ENCODE measurements at places on chromosomes 2 and 18. TPM values are rescaled to one million over a fixed set of nuclear protein-coding genes. Genes with fewer than 3 reads are reported as not detected.

The HOXD13 gene
- not detected for total RNA-seq

DNA sequence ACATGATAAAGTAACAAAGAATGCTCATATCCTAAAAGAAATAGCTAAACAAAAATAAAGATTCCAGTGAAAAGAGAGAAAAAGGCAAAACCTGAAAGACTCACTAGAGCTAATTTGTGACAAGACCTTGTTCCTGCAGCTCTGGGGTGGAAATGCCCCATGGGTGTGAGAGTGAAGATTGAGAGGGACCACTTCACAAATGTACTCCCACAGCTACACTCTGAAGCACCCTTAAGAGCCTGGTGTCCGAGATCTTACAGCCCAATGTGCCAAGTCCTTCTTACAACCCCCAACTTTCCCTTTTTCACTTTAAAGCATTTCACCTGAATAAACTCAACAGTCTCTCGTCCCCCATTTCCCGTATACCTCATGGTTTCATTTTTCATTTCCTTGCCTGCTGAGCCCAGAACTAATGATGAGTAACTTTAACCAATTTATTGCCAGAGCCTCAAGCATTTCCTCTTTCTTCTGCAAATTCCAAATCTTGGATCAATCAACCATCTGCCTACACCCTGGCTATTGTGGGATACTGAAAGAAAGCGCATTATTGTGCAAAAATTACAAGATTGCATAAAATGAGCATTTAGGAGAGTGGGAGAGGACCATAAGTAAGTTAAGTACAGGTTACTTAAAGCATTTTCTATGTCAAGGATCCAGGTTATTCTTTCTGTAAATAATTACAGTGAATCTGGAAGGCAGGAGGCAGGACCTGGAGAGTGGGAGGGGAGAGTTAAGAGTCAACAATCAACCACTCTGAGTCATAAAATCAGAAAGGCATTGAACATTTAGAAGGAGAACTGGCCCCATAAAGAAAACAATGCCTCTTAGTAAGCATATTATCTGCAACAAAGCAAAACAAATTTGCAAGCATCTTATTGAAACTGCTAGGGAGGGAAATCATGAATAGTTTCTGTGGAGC lies 804.4 kb upstream of the CELF4 start:
- DNase-seq = no peak

DNA sequence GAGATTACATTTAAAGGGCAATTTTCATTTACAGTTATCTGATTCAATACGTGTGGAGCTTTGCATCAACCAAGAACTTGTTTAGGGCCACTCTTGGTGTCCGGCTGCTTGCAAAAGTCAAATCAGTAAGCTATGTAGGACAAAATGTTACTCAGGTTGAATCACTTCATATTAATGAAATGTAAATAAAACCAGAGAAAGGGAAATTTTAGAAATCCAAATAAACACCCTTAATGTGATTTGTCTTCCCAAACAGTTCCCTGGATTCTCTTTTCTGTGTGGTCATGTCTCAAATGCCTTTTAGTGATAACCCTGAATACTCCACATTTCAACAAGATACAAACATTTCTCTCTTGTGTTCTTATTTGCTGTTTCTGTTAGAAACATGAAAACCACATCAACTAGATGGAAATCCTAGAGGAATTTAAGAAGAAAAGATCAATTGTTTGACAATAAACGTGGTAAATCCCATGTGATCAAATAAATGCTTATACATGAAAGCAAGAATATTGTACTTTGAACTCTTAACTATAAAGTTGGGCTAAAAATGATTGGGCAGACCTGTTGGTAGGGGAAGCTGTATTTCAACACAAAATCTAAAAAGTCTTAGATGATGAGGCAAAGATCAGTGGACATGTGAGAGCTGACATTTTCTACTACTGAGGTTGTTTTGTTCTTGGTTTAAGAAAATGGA lies 101.3 kb downstream of the CDC42EP3 start:
- no peak for DNase-seq

DNA sequence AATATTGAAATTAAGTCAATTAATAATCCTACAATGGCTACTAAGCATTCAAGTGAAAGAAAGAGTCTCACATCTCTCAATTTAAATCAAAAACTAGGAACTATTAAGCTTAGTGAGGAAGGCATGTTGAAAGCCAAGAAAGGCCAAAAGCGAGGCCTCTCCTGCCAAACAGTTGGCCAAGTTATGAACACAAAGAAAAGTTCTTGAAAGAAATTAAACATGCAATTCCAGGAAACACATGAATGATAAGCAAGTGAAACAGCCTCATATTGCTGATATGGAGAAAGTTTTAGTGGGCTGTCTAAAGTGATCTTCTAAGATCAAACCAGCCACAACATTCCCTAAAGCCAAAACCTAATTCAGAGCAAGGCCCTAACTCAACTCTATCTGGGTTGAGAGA lies 11.8 kb downstream of the RDH14 start:
- no peak for DNase-seq

DNA sequence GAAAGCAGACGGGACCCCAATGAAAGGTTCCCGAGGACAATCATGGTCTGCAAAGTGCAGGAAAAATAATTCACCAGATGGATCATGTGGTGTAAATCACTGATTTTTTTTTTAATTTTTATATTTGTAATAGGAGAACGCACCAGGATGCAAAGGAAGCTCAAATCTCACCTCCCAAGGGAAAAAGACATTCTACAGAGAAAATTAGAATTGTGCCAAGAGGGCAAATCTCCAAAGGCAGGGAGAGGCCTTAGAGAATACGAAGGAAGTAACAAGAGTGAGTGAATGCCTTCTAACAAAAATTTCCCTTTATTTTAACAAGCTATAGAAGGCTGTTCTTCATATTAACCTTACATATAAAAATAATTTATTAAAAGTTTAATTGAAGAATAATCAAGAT lies 90.9 kb downstream of the ANKRD44 start:
- DNase-seq = no peak

- DNase-seq = no peak
These were observed 93.7 kb downstream of the MAPK4 start for GRCh38 chr18:50653402-50654093.

DNA sequence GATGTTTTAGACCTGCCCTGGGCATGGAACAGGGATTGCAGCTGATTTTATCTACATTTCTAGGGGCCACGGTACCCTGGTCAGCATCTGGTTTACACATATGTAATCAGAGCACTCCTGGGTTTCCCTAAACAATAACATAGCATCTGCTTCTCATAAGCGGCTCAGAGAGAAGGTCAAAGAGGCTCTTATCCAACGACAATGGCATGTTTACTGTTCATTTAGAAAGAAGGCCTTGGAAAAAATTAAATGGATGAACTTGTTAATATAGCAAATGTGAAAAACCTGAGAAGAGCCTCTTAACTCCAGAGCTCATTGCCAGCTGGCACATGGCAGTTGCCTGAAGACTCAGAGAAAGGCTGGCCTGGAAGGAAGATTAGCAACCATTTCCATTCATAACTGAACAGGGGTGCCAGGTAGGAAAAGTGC lies 202.8 kb upstream of the THUMPD2 start:
- DNase-seq = no peak

DNA sequence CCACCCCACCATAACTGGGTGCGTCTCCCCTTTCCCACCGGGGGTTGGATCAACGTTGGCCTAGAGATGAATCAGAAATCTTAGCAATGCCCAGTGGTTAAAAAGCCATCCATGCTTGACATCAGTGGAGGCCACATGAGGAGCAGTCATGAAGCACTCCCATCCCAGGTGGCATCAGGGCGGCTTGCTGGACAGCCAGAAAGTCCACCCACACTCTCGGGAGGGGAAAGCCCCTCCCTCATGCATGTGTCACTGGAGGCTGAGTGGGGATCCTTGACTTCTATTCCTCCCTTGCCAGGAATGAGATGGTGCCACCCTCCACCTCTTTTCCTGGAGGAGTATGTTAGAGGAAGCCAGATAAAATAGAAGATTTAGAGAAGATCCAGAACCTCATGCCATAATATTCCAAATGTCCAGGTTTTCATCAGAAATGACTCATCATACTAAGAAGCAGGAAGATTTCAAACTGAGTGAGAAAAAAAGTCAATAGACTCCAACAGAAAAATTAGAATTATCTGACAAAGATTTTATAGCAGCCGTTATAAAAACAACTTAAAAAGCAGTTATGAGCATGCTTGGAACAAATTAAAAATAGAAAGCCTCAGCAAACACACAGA lies 507.1 kb upstream of the ID2 start:
- no peak for DNase-seq

Data from activated T-cell treated with anti-CD3 and anti-CD28 coated beads, Interleukin-2, amount 50 U/mL, for 72 hours (primary cell).